ENCODE measurements at places on chromosomes 5 and 9. TPM values are rescaled to one million over a fixed set of nuclear protein-coding genes. Genes with fewer than 3 reads are reported as not detected.
A peak's percentile ranks its signal among the peaks of the same experiment; 100 is the strongest.

- DNase-seq, result no peak
These were observed 651 bp downstream of the TRIM23 start for GRCh38 chr5:65623482-65623881.

DNA sequence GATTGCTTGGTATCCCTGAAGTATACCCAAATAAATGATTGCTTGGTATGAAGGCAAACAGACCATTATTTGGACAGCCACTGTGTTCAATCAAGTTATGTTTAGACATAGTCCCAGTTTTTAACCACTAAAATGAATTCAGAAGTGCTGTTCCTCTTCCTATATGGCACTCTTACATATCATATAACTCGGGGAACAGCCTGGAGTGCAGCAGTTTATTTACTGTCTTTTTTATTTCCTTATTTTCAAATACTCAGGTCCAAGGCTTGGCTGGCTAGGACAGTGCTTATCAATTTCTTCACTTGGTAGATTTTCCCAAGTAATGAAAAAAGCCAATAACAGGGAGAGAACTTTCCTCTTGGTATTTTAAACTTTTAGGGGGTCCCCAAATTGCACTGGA is 58.6 kb upstream of the CCDC112 start:
- DNase-seq, result no peak

DNA sequence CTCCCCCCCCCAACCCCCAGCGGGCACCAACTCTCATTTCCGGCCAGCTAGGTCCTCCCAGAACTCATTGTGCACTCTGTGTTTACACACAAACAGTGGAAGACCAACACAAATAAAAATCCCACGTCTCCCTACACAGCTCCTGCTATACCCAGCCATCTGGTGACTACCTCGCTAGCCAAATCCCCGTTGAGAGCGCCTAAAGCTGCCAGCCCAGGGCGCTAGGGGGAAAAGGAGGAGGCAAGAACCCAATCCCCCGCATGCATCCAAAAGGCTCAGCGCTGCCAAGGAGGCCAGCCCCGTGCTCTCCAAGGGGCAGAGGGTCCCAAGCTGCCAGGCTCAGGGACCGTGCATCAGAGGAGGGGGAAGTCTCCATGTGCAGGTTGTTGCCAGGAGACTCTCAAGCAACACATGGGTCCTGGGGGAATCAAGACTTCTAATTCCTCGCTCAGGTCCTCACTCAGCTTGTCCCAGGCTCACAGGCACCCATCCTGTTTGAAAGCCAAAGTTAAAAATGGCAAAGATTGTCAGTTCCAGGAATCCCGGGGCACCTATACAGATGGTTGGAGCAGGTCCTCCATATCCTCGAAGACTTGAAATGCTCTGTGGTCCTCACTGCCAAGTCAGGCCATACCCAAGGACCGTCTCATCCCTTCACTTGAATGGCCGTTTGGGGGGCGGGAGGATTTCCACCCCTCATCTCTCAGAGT is 2.7 kb downstream of the ASTN2 start:
- no peak for DNase-seq

DNA sequence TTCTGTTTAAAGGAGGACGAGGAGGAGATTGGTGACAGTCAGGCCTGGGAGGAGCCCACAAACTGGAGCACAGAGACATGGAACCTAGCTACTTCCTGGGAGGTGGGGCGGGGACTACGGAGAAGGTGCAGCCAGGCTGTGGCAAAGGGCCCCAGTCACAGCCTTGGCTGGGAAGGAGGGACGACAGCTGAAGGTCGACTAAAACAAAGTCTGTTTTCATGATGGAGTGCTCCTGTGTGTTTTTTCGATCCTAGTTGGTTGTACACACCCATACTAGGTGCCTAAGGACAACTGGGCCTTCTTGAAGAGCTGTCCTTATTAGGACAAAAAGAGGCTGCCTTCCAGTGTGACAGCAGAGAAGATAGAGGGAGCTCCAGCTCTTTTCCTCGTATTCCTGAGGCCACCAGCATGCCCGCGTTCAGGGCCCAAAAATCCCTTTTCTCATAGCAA is 2.9 kb downstream of the CCDC107 start:
- no peak for DNase-seq

DNA sequence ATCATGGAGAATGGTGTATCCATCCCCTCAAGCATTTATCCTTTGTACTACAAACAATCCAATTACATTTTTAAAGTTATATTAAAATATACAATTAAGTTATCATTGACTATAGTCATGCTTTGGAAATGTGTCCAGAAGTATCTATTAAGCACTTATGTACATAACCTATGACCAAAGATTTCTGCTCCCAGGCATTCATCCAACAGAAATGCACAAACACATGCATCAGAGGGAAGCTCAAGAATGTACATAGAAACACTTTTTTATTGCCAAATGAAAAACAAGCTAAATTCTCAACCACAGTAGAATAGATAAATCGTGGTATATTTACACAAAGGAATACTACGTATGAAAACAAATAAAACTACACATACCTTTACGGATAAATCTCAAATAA is 700.5 kb upstream of the ZNF608 start:
- peak; percentile 4 for DNase-seq

DNA sequence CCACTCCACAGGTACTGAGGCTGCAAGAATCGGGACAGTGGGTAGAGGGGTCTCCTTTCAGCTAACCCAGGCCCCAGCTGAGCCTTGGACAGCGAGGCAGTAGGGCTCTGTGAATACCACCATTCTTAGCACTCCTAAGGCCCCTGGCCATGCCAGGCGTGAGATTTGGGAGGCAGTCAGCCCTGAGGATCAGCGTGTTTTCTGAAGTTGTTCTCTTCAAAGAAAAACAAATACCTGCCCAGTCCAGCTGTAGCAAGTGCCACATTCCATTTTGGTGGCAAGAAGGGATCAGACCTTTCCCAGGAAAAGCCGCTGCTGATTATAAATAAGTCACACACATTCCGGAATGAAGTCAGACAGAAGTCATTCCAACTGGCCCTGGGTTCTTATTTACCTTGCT is 47.8 kb downstream of the RALGPS1 start:
- no peak for DNase-seq

DNA sequence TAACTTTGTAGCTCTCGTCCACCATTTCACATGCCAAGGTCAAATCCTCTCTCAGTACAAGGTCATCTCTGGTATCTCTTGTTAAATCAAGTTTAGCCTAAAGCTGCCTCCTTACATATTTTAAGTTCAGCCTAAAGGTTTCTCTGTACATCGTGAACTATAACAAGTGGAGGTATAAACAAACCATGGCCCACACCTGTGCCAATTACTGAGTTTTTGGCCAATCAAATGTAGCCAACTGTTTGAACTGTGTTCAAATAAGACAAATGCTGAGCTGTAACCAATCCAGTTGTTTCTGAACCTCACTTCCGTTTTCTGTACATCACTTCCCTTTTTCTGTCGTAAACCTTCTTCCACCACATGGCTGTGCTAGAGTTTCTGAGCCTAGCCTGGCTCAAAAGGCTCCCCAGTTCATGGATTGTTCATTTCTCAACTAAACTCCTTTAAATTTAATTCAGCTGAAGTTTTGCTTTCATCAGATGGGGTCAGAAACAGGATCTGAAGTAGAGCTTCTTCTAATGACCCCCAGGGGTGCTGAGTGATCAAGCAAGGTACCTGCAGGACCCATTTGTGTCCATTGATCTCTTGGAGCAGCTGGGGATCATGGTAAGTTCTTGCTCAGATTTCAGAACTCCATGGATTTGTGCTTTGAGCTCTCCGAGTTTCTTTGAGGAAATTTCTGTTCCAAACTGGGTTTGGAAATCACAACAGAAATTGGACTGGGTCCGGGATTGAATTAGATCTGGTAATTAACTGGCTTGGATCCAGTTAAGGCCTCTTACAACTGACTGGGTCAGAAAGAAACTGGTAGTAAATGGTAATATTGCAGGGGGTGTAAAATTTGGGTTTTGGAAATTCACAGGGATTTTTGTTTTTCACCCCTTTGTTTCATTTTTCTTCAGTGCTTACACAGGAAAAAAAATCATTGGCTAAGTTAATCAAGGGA is 11.0 kb upstream of the NANS start:
- DNase-seq, result no peak

DNA sequence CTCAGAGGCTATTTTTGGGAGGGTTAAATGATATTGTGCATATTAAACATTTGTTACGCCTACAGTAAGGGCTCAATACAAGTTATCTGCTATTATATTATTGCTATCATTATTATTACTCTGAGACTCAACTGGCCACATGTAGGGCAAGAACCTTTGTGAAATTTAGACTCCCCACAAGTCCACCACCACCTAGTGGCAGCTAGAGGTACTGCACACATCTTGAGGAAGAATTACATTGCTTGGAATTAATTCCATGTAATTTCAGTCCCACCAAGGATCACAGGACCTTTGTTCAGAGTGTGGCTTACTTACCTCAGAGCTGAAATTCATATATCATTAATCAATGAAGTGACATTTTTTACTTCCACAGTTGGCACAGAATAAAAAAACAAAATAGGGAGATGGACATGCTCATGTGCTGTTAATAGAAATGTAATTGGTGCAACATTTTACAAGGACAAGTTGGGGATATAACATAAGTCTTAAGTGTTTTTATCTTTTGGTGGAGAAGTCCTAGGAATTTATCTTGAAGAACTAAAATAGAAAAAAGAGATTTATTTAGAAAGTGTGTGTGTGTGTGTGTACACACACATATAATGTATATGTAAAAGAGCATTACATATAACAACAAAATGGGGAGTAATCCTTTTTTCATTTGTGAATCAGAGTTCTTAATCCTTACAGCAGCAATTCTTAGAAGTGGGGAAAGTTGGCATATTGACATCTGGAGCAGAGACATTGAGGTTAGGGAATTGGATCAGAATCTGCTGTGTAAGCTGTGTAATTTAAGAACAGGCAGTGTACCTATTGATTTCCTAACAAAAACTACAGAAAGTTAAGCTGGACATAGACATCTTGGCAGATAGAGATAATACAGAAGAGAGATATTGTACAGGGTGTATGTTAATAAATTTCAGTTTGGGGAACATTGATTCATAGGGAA is 11.2 kb downstream of the MSANTD3 start:
- DNase-seq, result no peak

DNA sequence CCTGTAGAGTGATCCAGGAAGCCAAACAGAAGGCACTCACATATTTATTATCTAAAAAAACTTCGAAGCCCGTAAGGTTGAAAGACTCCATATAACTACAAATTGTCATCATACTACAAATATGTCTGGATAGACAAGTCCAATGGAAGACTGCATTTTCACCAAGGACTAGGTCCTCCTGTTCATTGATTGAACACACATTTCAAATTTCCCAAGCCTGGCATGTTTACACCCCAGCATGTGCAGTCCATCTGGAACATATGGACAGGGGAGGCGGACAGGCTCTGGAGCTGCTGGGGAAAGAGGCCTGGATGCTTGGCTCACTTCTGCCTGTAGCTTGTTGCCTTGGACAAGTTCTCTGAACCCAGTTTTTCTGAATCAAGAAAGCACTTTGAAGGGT is 378.7 kb downstream of the ENC1 start:
- DNase-seq, result no peak

GRCh38 chr5:5419291-5420210 is 2.9 kb upstream of the ICE1 start:
- peak; percentile 46 for DNase-seq

DNA sequence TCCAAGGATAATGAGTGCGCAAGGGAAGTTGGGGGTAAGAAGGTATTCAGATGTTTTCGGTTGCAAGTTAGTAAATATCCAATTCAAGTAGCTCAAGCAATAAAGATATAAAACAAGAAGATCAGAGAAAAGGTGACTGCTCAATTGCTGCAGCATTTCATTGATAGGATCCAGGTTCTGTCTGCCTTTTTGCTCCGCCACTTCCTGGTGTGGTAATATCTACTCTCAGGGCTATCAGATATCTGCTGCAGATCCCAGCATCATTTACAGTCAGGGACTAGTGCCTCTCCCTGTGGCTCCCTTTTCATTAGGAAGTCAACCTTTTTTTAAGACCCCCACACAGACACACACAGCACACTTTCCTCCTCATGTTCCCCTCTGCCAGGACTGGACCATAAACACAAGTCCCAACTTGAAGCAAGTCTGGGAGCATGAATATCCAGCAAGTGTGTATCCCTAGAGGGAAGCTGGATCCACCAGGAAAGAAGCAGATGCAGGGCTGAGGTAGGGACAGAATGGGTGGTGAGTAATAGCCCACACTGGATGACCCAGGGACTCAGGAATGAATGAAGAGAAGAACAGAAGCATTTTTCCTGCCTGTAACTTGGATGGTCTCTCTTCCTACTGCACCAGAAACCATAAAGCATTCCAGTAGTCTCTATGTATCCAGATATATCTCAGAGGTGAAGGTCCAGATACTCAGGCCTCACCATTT is 53.7 kb downstream of the ZNF622 start:
- DNase-seq, result no peak

DNA sequence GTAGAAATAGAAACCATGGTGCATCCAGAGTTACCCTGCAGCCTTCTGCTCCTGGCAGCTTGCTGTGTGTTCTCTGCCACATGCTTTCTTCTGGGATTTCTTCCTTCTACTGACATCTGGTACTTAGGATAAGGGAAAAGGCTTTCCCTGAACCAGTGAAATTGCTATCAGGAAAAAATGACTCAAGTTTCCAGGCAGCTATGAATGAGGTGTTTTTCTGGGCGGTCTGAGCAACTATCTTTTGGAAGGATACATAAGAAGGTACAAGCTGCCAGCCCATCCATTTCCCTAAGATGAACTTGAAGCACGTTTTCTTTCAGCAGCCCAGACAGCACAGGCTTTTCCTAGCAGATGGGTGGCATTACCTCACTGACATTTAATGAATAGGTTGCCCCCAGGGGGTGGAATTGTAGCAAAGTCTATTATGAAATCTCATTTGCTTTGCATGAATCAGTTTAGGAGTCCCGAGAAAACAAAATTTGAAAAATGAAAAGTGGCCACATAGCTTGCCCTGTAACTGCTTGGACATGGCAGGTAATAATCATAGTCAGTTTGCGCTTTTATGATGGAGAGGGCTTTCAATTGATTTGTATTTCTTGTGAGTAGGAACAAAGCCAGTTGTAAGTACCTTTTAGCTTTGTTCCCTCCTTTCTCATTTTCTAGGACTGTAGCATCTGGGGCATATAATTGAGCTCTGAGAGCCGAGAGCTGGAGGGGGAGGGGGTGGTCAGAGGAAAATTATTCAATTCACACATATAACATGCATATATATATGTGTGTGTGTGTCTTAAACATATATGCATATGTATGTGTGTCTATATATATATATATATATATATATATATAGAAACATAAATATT is 108.5 kb downstream of the C9orf152 start:
- DNase-seq, result peak; percentile 57

GRCh38 chr5:100691548-100691947 is 156.4 kb downstream of the FAM174A start:
- peak; percentile 9 for DNase-seq

GRCh38 chr9:2337131-2337530 is 284.5 kb upstream of the VLDLR start:
- DNase-seq, result no peak

- no peak for DNase-seq
These were observed 68.7 kb downstream of the DENND1A start for GRCh38 chr9:123861086-123861755.

Gene RPL35
- polyA plus RNA-seq, result 3,181 TPM

Gene FOXD4L6
- polyA plus RNA-seq, result not detected

Gene PCDHB14
- polyA plus RNA-seq, result 0.42 TPM

Gene NR4A3
- polyA plus RNA-seq, result 2.0 TPM

Gene IFNA1
- polyA plus RNA-seq, result not detected

Data from BJ (cell line).